ENCODE measurements at places on chromosomes 1 and 21.

- no peak for DNase-seq
- no peak overlapping the region for H3K27ac ChIP-seq
- H3K4me1 ChIP-seq, result peaks cover 7% of the 10 kb centered on the region
- H3K27me3 ChIP-seq, result no peaks in the 10 kb centered on the region
- no peak overlapping the region for H3K4me3 ChIP-seq
- no peaks in the 10 kb centered on the region for H3K36me3 ChIP-seq
Observed at GRCh38 chr1:151639466-151639865, 27.6 kb downstream of the SNX27 start.

DNA sequence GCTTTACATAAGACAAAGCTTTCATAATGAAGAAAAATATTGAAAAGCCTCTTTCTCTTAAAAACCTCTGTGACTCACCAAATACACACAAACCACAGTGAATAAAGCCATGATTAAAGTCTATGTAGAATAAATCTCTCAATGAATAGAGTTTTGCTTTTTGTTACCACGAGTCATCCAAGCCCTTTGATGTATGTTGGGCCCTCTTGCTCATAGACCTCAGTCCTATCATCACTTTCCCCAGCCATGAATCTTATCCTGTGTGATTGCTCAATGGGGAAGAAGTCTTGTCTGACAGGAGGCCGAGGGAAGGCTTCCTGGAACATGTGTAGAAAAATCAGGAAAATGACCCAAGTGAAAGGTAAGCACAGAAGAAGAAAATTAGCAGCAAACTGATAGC, 60.8 kb downstream of the NGF start:
- peak overlapping the region; percentile 94 for H3K27ac ChIP-seq
- no peak overlapping the region for H3K4me3 ChIP-seq
- DNase-seq, result peak; percentile 52
- H3K27me3 ChIP-seq, result no peaks in the 10 kb centered on the region

DNA sequence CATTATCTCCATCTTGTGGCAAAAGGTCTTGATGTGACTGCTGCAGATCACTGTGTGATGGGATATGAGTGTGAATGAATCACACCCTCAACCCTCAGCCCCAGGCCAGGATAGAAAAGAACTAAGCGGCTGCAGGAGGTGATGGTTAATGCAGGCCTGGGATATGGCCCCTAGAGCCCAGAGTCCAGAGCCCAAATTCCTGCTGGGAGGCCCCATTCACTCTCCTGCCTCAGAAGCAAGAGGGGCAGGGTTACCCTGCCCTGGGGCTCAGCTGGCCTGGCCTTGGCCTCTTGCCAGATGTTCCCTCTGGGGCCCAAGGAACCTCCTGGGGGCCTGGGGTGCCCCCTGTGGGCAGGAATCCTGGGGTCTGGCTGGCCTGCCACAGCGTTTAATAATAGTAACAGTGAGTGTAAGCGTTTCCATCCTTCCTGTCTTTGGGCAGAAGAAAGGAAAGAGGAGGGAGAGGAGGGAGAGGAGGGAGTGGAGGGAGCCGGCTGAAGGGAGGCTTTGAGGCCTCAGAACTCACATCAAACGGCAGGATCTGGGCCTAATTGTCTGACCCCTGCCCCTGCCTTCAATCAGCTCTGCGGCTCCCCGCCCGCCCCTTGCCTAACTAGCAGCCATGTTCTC, 26.2 kb downstream of the DMAP1 start:
- peak overlapping the region; percentile 81 for H3K27ac ChIP-seq
- DNase-seq, result peak; percentile 68
- H3K27me3 ChIP-seq, result no peaks in the 10 kb centered on the region
- H3K4me3 ChIP-seq, result no peak overlapping the region

DNA sequence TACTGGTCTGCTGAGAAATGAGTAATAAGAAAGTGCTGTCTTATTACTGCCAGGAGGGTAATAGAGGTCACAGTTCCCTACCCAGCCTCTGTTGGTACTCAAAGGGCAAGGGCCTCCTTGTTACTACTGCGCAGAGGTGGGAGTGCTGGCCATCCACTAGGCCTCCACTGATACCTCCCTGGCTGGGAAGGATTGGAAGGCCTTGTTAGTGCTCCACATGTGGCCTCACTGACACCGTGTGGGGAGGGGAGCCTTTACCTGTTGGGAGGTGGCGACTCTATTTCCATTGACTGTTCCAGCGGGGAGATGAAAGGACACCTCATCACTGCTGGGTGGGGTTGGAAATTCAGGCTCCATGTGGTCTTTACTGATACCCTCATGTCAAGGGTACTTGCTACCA, 57.8 kb upstream of the USP24 start:
- DNase-seq, result no peak
- no peak overlapping the region for H3K27ac ChIP-seq
- no peaks in the 10 kb centered on the region for H3K27me3 ChIP-seq
- no peak overlapping the region for H3K4me3 ChIP-seq
- H3K36me3 ChIP-seq, result no peaks in the 10 kb centered on the region

Measured in uterus (tissue), 4 donors.